ENCODE measurements at places on chromosomes 1 and 21. TPM values are rescaled to one million over a fixed set of nuclear protein-coding genes. Genes with fewer than 3 reads are reported as not detected.

The CFAP74 gene
- 0.57 TPM for total RNA-seq

The CCDC24 gene
- 40.4 TPM for total RNA-seq

The ALG14 gene
- 4.3 TPM for total RNA-seq

The DIO1 gene
- not detected for total RNA-seq

The SNX27 gene
- total RNA-seq, result 50.7 TPM

The REN gene
- total RNA-seq, result not detected

The SZT2 gene
- 56.8 TPM for total RNA-seq

The MAD2L2 gene
- 146 TPM for total RNA-seq

The AIRE gene
- 1.2 TPM for total RNA-seq

The CA6 gene
- total RNA-seq, result not detected

GRCh38 chr1:198185146-198185545 is 28.3 kb downstream of the NEK7 start:
- DNase-seq, result no peak

- no peak for DNase-seq
Measured at GRCh38 chr1:219931033-219931432, 2.7 kb upstream of the SLC30A10 start.

DNA sequence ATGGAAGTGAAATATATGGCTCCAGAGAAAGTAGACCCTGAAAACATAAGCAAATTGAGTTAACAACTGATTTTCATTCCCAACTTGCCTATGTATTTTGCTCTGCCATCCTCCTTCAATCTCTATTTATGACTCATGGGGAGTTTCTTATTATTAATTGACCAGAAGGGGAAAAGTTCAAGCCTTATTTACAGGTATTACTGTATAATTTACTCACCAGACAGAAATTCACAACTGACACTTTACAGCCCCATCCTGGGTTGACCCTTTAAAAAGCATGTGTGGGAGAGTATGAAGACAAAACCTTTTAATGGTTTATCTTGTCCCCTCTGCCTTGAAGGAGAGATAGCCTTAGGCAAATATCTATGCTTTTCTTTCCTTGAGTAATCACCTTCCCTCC is 39.8 kb upstream of the C1orf53 start:
- DNase-seq, result no peak

- no peak for DNase-seq
Measured at GRCh38 chr1:171422511-171422910, 62.8 kb upstream of the PRRC2C start.

- DNase-seq, result no peak
Measured at GRCh38 chr1:195717651-195718050, 890.6 kb downstream of the KCNT2 start.

DNA sequence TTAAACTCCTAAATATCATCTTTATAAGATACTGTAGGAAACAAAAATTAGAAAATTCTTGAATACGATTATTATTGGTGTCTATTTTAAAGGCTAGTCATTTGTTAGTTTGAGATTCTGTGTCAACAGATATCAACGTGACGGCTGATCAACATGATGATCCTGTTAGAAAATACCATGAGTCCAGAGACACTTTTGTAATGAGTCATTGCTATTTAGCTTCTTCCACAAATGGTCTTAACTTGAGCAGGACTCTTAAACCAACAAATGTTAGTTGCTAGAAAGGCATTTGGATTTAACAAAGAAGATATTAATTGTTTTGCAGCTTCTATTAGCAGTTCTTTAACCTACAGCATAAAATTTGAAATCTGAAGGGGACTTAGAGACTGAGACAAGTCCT is 131.2 kb downstream of the TGFB2 start:
- DNase-seq, result no peak

- no peak for DNase-seq
Measured at GRCh38 chr1:38327559-38327973, 281.0 kb upstream of the POU3F1 start.

- no peak for DNase-seq
Measured at GRCh38 chr1:9751971-9752370, 71.8 kb downstream of the CLSTN1 start.

DNA sequence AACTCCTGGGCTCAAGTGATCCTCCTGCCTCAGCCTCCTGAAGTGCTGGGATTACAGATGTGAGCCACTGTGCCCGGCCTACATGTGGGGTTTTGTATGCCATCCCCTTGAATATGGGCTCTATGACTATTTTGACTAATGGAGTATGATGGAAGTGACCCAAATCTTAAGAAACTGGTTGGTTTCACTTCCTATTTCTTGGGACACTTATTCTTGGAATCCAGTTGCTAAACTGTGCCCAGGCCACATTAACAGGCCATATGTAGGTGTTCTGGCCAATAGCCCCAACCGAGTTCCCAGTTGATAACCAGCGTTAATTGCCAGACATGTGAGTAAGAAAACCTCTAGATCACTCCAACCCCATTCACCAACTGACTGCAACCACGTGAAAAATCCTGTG is 36.3 kb upstream of the CLIC4 start:
- DNase-seq, result no peak

DNA sequence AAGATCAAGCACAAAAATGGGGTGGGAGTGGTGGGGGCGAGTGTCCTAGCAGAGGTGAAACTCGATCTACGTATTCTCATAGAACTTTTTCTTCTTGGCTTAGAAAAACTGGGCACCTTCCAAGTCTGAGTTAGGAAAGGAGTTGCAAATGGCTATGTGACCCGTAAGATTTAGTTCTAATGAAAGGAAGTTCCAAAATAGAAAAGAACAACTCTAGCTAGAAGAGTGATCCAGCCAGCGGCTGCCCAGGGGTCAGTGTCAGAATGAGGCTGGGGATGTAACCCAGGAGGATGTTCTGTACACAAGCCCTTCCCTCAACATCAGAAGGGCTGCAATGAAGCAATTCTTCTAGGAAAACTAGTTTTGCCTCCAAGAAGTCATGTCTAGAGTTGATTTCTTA is 5.2 kb downstream of the MTARC1 start:
- no peak for DNase-seq

DNA sequence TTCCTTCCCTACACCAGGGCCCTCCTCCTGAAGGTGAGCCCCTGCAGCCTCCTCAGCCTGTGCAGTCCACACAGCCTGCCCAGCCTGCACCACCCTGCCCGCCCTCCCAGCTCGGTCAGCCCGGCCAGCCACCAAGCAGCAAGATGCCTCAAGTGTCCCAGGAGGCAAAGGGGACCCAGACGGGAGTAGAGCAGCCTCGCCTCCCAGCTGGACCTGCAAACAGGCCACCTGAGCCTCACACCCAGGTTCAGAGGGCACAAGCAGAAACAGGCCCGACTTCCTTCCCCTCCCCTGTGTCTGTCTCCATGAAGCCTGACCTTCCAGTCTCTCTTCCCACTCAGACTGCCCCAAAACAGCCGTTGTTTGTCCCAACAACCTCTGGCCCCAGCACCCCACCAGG is 38.8 kb downstream of the ZBTB17 start:
- peak; percentile 57 for DNase-seq

- no peak for DNase-seq
Measured at GRCh38 chr1:91450260-91450659, 45.6 kb upstream of the HFM1 start.

- no peak for DNase-seq
Measured at GRCh38 chr1:226656601-226657277, 82.3 kb downstream of the ITPKB start.

DNA sequence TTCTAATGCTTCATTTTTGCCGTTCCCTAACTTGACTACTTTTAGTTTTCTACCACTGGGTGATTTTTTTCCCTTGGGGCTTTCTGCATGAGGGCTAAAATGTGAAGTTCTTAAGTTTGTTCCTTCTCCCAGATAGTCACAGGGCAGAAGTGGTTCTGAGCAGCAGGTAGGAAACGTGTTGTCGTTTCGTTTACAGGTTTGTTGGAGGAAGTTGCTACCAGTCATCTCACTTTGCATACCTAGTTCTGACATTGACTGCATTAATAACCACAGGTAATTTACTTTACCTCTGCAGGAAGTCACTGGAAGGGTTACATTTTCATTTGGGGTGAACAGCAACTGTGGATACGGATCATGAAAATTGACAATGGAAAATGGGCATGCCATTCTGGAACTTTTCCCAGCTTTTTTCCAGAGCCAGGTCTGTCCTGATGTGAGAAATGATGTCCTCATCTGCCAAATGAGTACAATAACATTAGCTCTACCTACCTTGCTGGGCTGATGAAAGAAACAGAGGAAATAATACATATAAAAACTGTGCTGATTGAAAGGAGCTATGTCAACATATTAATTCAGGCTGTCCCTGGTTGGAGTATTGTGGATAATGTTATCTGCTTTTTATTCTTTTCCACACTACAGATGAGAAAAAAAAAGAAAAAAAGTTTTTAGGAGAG is 94.2 kb downstream of the DISC1 start:
- DNase-seq, result no peak

GRCh38 chr1:32247452-32247851 is 430 bp downstream of the FAM167B start:
- DNase-seq, result no peak

- DNase-seq, result no peak
Measured at GRCh38 chr1:165240492-165240891, 116.0 kb downstream of the LMX1A start.

- no peak for DNase-seq
Measured at GRCh38 chr1:230858236-230858820, 10.0 kb downstream of the C1orf198 start.

DNA sequence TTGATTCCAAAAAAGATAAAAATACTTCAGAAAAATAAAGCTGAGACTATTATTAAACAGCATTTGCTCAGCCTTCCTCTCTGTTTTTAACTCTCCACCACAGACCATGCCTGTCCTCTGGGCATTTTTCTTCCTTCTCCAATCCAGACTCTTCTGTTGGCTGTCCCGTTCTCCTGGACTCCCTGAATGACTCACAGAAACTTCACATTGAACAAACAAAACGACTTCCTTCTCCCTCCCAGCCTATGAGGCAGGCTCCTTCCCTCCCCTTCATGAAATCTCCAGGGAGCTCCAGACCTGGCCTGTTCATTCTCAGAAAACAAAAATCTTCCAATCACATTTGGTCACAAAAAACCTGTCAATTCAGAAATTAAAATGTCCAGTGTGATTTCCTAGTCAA is 421.3 kb downstream of the NPHP4 start:
- DNase-seq, result no peak

DNA sequence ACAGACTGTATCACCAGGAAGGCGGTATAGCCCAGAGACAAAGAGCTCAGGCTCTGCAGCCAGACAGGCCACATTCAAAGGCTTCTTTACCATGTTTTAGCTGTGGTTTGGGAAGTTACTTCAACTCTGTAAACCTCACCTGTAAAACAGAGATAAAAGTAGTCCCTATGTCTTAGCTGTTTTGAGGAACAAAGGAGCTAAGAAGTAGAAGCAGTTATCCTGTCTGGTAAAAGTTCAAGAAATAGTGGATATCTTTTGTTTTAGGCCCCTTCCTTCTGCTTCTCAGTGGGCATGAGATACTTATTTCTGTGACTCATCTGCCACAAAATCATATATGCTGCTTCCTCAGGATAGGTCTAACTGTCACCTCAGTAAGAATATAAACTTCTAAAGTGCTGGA is 6.5 kb downstream of the CD34 start:
- no peak for DNase-seq

GRCh38 chr21:41321211-41321907 is 4.8 kb downstream of the FAM3B start:
- DNase-seq, result no peak

DNA sequence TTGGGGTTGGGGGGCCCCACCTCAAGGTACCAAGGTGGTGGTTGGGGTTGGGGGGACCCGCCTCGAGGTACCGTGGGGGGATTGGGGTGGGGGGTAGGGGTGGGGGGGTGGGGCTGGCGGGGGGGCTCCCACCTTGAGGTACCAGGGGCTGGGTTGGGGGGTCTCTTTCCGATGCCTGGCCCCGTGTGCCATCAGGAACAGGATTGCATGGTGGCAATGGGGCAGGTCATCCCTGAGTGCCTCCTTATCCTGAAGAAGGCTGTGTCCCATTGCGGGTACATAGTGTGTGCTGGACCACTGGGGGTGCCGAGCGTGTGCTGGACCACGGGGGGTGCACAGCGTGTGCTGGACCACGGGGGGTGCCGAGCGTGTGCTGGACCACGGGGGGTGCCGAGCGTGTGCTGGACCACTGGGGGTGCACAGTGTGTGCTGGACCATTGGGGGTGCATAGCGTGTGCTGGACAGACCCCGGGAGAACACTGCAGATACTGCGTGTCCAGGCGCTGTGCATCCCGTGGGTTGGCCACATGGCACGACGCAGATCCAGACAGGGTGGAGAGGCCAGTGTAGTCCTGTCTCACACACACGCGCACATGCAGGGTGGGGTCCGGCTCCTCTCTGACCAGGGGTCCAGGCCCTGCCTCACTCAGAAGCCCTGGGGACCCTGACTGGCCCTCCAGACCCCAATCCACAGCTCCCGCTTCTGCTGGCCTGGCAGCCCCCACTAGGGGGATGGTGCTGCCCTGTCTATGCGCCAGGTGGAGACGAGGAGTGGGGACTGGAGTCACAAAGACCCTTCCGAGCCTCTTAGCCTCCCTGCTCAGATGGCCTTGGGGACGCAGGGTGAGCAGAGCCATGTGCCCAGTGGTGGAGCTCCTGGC is 4.2 kb downstream of the SCNN1D start:
- DNase-seq, result no peak

DNA sequence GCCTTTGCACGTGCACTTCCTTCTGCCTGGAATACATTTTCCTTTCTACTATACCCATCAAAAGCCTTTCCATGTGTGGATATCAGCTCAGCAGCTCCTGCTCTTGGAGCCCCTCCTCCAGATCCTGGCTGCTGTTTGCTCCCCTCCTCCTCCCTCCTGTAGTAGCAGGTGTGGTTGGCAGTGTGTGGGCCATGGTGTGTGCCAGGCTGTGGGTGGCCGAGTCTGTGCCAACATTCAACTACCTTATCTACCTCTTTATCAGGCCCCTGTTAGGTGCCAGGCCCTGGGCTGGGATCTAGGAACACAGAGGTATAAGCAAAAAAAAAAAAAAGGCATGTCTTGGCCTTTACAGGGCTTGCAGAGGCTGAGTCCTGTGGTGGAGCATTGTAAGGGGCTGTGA is 180.6 kb upstream of the JUN start:
- no peak for DNase-seq

- peak; percentile 96 for DNase-seq
Measured at GRCh38 chr1:207050480-207051190, 373 bp downstream of the YOD1 start.

- no peak for DNase-seq
Measured at GRCh38 chr1:228364068-228364705, 42.4 kb downstream of the TRIM11 start.

GRCh38 chr1:230712470-230712942 is 1.4 kb downstream of the AGT start:
- no peak for DNase-seq

- no peak for DNase-seq
Measured at GRCh38 chr1:76843821-76844464, 23.3 kb upstream of the ST6GALNAC5 start.

- DNase-seq, result no peak
Measured at GRCh38 chr1:6914706-6915105, 129.5 kb downstream of the CAMTA1 start.

GRCh38 chr1:25433389-25434186 is 2.9 kb downstream of the MACO1 start:
- DNase-seq, result no peak

DNA sequence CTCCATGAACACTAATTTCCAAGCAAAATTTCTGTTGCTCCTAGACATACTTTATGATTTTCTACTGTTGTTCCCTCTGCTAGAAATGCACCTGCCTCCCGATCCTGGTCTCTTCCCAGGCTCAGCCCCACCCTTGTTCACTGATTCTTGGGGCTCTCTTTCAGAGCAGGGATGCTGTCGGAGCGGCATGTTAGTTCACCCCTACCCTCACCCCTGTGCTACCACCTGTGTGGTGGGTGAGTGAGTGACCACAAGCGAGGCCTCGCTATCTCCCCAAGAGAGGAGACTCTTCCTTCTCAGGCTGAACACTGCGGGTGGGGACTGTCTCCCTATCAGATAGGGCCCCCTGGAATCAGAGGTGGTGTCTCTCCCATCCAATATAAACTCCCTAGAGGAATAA is 4.9 kb upstream of the S100A8 start:
- DNase-seq, result peak; percentile 20

Measured in endodermal cell (in vitro differentiated cells).